ENCODE measurements at places on chromosomes 5 and 9.

- DNase-seq = no peak
These were observed 10.1 kb downstream of the RBM22 start for GRCh38 chr5:150690760-150691159.

GRCh38 chr9:115373000-115373709, 255.2 kb upstream of the TNC start:
- no peak for DNase-seq

DNA sequence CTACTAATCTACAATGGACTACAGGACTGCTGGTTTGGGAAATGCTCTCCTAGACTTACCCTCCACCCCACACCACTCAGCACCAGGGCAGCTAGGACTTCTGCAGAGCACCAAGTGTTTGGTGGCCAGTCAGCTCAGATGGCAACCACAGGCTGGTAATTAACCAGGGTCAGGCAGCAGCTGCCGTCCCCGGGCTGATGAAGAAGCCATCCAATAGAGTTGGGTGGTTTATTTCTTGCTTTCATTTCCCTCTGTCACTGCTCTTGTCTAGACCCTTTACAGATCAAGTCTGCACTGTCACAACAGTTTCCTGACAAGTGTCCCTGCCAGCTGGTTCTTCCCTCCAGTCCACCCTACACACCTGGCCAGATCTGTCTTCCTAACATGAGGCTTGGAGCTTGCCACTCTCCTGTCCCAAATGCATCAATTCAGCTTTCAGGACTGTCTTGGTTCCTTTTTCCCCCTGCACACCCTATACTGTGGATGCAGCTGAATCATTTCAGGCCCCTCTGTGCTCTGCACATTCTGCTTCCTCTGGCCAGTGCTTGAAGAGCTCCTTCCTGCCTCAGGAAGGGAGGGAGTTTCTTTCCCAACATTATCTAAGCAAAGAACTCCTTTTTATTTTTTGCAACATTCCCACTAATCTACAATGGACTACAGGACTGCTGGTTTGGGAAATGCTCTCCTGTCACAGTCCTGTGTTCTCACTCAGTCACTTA, 30.2 kb upstream of the HSPA9 start:
- DNase-seq = no peak

DNA sequence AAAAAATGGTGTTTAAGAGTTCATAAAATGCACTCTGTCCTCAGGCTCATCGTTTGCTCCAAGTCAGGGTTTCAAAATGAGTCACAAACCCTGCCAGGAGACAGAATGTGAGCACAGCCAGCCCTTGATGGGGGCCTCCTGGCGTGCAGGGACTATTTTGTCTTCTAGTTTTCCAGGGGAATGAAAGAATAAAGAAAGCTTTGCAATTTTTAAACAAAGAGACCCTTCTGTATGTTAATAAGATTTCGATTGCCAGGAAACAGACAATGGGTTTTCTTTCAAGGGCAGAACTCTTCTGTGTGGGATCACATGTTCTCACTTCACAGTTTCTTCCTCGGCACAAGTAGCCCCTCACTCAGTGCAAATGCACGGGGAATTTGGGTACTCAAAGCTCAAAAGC, 121.4 kb upstream of the C6 start:
- DNase-seq = no peak

GRCh38 chr5:72281764-72282499, 38.1 kb downstream of the MRPS27 start:
- no peak for DNase-seq

GRCh38 chr9:127848756-127849504, 5.5 kb downstream of the ENG start:
- DNase-seq = no peak

DNA sequence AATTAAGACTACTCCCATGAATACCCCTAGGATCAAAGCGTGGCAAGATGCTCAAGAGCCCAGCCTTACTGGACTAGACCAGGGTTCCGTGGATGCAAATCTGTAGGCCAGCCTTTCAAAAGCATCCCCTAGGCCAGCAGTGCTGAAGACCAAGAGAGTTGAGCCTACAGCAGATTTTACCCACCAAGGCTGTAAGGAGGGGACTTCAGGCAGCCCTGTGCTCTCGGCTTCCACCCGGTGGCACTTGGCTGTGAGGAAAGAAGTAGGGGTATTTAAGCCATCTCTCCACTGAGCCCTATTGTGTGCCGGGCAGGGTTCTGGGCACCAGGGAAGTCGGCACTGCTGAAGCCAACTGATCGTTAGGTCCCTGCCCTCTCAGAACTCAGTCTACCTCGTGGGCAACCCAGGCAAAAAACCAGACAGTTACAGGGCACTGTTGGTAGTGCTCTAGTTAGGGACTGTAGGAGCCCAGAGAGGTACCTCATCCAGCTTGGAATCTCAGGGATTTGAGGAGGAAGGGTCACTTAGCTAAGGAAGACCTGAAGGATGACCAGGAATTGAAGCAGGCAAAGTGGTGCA, 25.5 kb downstream of the TCF7 start:
- no peak for DNase-seq

DNA sequence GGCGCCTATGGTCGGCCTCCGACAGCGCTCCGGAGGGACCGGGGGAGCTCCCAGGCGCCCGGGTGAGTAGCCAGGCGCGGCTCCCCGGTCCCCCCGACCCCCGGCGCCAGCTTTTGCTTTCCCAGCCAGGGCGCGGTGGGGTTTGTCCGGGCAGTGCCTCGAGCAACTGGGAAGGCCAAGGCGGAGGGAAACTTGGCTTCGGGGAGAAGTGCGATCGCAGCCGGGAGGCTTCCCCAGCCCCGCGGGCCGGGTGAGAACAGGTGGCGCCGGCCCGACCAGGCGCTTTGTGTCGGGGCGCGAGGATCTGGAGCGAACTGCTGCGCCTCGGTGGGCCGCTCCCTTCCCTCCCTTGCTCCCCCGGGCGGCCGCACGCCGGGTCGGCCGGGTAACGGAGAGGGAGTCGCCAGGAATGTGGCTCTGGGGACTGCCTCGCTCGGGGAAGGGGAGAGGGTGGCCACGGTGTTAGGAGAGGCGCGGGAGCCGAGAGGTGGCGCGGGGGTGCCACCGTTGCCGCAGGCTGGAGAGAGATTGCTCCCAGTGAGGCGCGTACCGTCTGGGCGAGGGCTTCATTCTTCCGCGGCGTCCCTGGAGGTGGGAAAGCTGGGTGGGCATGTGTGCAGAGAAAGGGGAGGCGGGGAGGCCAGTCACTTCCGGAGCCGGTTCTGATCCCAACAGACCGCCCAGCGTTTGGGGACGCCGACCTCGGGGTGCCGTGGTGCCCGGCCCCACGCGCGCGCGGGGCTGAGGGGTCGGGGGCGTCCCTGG, 561 bp downstream of the DAPK1 start:
- no peak for DNase-seq

DNA sequence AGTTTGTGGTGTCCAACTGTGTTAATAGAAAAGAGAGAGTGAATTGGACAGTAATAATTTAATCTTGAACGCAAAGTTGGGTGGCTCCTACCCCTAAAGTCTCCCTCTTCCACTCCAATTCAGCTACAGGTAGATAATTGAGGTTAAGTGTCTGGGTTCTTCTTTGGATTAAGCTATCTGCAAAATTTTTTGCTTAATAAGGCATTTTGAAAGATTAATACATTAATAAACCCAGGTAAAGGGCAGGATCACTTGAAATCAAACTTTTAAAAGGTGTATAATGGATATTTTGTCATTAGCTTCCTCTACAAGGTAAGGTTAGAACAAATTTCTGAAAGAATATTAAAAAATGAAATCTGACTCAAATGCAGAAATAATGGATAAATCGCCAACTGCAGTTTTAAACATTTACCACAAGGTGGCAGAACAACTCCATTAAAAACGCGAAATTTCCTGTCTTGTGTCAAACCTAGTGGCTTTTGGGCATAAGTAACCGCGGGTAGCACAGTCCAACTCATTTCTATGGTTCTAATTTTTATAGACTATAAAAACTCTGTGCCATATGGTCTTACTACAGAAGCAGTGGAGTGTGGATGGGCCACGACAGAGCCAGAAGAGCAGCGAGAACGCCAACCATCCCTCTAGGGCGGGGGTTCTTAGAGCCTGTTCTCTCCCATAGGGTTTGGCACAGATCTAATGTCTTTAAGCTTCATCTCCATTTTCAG, 276.5 kb downstream of the ARHGEF28 start:
- DNase-seq = no peak

DNA sequence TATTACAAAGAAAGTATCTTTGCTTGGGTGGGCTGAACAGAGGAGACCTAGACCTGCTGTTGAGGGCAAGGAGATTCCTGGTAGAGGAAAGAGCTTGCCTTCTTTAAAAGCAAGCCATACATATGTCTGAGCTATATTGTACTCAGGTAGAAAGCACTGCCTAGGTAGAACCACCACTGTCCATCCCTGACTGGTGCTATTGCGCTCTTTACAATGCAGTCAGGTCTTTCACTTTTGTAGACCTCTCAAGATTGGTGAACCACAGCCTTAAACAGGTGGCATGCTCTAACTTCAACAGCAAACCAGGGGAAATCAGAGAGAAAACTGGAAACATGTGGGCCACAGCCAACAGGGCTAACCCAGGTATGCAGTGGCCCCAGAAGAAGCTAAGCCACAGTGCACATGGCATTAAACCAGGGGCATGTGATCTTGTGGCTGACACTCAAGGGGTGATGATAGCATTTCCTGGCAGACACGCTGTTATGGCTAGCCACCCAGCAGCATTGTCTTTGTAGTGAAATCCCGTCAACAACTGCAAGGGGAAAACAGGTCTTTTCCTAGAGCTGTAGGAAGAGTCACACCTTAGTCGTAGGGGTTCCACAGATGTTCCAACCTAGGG, 253.9 kb upstream of the PCSK5 start:
- no peak for DNase-seq

DNA sequence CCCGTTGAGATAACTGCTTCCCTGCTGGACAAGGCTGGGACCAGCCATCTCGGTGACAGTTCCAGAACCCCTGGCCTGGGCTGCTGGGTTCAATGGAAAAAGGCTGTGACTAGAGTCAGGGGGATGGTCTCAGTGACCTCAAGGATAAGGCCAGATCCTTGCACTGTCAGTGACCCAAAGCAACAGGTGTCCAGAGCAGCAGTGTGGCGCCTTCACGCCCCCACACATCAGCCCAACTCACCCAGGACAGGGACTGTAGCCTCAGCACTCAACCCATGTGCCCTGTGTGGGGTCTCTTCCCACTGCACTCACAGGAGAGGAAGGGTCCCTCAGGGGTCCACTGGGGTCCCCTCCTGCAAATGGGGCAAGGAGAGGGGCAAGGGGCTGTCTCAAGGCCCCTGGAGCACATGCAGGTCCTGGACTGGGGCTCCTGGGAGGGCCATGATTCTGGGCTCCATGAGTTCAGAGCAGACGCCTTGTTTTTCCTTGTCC, 698 bp upstream of the LCN2 start:
- DNase-seq = no peak

GRCh38 chr9:93288341-93288740, 104.4 kb downstream of the WNK2 start:
- no peak for DNase-seq

GRCh38 chr5:82257729-82258128, 20.4 kb downstream of the RPS23 start:
- DNase-seq = no peak

- DNase-seq = no peak
These were observed 27.2 kb downstream of the TMOD1 start for GRCh38 chr9:97528529-97529230.

Measured in stimulated activated naive CD4-positive, alpha-beta T cell (primary cell).